Stimulated activated CD4-positive, alpha-beta T cell treated with anti-CD3 and anti-CD28 coated beads, Interleukin-1b, Interleukin-23, amount 100 ng/mL, for 24 hours (primary cell): ENCODE measurements at places on chromosomes 7 and 10.

DNA sequence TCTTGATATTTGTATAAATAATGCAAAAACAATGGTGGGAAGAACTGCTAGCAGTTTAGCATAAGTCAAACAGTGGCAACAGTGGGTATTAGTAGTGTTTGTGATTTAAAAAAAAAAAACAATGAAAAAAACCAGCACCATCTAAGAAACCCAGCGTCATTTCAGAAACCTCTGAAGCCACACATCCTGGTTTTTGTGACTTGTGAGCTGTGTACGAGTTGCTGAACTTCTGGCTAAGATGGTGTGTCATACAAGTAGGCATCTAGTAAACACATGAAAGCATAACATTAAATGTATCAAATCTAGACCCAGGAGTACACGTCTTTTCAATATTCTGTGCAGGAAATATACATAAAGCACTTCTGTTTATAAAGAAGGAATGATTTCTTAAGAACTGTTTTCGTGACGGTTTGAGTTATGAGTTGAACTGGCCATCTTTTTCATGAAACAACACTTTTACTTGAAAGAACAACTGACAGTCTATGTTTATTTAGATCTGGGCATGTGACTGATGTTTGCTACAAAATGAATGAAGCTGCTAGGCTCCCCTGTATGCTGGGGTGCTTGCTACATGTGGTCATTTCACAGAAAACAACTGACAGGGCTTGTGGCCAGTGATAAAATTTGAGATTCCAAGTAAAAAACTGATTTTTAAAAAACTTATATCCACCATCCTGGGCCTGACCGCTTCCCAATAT lies 143.5 kb downstream of the PIP4K2A start:
- no peak for DNase-seq

GRCh38 chr10:124725171-124725631 lies 19.0 kb downstream of the FAM53B start:
- DNase-seq, result no peak

DNA sequence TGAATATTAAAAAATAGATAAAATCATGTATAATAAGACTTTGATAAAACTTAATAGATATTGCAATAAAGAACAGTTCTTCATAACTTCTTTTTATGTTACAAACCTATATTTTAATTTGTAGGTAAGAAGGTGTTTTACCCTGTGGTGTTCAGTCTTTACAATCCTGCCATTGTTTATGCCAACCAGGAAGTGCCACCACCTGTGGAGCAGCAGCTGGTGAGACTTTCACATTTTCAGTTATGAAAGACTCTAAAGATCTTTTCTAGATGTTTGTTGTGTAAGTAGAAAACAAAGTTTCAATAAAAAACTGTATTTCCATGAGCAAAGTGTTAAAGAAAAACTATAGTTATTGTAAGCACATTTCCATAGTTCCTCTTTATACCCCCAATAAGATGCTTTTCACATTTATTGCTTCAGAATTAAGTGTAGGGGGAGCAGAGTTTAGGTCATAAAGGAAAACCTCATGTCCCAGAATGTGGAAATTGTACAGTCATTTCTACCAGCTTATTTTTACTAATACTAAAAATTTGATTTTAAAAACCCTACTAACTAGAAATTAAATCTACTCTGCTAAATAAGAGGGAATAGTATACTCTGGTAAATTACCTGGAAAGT lies 28.7 kb downstream of the CSGALNACT2 start:
- no peak for DNase-seq

DNA sequence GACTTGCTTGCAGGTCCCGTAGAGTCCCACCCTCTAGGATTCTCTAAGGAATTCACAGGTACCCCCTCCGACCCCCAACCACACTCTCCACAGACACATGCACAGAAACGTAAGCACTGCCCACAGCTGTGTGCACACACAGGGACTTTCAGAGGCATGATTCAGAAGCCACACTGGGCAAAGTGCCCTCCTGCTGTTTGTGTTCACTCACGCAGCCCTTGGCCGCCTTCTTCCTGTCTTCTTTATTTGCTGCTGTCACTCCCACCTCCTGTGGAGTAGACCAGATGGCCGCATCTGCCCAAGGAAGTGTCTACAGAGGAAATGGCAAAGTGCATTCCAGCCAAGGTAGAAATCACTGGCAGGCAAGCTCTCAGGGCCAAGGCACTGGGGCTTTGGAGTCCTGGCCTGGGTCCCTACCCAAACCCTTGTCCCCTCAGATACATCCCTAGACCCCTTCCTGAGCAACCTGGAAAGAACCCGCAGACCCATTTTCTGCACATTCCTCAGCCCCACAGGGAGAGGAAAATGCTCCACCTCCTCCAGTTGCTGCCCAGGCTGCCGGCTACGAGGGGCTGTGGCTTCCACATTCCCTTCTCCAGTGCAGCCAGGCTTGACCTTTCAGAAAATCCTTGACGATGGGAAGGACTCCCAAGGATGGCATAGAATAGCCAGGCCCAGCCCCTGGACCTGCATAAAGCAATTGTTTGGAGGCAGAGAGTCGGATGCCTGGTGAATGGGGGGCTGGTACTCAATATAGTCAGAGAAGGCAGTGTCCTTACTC lies 21.6 kb upstream of the GIMAP8 start:
- DNase-seq, result no peak

DNA sequence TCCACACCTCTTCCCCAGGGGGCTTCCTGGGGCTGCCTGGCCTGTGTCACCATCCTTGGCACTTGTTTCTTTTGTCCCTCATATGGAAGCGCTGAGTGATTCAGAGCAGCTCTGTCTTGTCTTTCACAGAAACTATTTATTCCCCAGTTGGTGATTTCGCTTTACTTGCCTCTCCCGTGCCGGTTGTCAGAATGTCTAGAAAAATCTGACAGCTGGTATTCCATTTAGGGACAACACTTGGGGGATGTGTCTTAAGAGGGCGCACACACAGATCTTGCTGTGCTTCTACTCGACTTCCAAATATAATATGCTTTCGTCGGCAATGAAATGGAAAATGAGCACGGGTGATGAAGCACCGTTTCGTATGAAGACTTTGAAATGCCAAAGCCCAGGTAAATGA lies 611.8 kb downstream of the CALN1 start:
- DNase-seq, result no peak
